T47D (cell line): ENCODE measurements at places on chromosomes 7 and 10.

DNA sequence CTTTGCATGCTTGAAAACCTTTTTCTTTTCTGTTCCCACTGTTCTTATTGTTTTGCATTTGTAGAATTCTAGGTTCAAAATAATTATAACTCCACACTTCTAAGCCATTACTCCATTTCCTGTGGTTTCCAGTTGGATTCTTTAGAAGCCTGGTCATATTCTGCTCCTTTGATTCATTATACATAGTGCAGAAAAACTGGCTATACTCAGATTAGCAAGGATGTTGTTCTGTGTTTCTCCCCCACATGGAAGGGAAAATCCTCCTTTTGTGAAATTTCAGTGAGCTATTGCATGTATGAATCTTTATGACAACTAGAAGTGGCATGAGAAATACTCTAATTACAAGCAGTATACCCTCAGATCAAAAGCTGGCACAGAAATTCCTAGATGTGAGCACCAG is 79.5 kb downstream of the SLC13A1 start:
- no peak for DNase-seq

- DNase-seq, result no peak
These were observed 227.0 kb upstream of the AOAH start for GRCh38 chr7:36951257-36951697.

- no peak for DNase-seq
These were observed 442.6 kb upstream of the KLF6 start for GRCh38 chr10:4227586-4227985.

GRCh38 chr10:4845766-4846165 is 19.8 kb downstream of the AKR1E2 start:
- DNase-seq, result no peak

GRCh38 chr7:140249036-140249806 is 72.4 kb upstream of the KDM7A start:
- DNase-seq, result no peak

DNA sequence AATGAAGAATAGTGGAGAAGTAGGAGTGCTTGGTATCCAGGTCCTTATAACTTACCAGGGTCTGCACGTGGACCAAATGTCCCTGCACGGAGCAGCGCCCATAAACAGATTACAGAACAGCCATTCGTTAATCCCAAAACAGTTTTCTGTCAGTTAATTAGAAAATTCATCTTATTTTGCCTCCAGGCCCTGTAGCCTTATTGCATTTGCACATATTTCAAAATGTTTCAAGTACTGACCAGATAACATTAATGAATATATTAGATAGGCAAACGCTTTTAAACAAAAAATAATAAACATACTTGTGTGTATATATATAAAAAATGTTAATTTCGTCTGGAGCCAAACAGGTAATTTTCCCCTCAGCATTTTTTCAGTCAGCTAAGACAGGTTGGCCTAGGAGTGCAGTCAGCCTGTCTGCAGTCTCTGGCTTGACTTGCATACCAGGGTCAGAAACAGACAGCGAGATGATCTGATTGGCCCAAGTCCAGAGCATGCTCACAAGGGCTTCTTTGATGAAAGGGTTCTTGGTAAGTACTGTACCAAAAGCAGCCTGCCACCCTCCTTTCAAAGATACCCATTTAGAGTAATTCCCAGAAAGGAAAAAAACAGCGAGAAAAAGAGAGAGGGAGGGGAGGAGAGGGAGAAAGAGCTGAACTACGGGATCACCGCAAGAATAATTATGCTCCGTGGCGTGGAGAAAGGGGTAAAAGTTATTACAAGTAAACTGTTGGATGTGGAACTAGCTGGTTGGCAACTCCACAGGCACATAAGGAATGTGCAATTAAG is 194.4 kb upstream of the TCF7L2 start:
- no peak for DNase-seq

DNA sequence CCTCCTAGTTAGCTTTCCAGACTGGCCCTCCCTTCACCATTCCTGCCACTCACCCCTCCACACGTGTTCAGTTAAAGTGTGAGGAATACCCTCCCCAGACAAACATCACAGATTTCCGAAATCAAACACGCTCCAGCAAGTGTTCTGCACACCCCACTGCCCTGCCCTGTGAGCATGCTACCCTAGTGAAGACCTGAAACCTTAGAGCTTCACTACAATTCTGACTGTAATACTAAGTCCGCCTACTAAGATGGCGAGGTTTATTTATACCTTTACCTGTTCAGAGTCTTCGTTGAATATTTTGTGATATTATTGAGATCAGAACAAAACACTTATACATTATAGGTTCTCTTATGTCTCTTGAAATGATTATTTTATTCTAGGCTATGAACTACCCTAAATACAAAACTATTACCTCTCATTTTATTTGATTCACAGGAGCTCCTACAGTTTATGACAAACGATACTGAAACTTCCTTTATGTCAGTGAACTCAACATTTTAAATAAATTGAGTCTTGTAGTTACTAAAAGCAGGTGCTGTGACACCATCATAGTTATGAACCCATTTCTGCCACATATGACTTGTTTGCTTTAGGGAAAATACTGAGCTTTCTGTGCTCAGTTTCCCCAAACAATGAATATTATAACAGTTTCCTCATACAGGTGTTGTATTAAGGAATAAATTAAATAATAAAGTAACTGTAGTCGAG is 8.6 kb downstream of the SCIN start:
- DNase-seq, result no peak

DNA sequence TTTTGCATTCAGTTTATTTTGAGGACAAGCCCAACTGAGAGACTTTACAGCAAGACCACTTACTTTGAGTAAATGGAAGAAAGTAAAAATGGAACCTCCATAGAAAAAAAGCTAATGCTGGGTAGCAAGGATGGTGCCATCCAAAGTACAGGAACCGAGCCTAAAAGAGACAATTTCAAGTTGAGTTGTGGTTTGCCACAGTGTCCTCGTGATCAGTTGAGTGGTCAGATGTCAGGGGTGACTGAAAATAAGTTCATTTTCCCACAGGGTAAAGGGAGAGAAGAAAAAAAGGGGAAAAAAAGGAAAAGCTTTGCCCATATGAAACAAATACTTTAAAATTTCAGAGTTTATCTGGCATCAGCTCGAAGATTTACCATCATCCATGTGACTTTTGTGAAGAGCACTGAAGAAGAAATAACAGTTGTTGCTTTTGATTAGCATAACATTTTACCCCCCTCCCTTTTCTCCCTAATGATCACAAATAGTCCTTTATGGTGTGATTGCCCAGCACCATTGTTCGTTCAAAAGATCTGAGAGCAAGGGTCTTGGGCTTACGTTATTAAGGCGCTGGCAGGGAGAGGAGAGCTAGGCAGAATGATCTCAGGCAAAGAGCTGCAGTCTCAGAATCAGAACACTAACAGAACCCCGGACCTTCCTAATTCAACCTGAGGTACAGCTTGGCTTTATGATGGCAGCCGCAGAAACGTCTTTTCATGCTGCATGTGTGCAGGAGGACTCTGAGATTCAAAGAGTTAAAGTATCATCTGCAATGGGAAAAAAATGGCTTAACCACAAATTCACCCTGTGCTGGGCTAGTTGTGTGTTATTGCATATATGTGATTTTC is 338.1 kb downstream of the RNLS start:
- DNase-seq, result no peak

DNA sequence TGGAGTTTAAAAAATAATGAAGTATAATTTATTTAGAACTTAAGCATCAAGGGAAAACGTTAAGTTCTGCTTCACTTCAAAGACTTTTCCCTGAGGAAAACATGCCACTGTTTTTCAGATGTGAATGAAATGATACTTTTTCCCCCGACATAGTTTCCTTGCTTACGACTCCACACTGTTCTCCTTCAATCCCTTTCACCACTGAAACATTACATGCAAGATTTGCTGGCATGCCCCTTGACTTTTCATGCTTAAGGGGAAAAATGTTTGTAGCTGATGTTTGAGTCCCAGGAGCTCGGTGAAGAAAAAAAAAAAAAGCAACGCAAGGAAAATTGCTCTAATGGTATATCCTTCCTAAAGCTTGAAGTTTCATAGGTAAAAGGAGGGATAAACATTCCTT is 10.0 kb downstream of the GLI3 start:
- no peak for DNase-seq

- no peak for DNase-seq
These were observed 68.4 kb upstream of the NRBF2 start for GRCh38 chr10:63064706-63065105.

GRCh38 chr10:3853547-3854303 is 68.7 kb upstream of the KLF6 start:
- peak; percentile 67 for DNase-seq

GRCh38 chr7:26554952-26555351 is 263.3 kb downstream of the SNX10 start:
- DNase-seq, result no peak

DNA sequence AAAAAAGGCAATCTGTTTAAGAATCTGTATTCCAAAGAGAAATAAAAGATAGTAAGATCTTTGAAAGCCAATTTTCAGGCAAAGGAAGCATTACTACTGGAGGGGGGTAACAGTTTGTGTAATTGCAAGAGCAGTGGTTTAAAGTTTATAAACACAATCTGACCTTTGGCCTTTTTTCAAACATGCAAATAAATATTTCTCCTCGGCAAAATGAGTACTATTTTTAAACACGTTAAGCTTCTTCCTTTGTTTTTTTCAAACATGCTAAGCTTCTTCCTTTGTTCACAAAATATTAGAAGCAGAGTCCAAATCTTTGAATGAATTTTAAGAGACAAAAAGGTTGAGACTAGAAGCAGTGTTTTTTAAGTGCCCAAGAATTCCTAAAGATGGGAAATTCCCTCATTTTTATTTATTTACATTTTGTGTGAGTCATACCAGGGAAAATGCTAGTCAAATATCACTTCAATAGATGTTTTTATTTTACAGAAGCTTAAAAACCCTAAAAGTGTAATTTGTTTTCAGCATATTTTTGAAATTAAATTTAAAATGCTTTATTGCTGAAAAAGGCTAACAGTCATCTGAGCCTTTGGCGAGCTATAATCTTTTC is 229.3 kb downstream of the GPR37 start:
- DNase-seq, result no peak

DNA sequence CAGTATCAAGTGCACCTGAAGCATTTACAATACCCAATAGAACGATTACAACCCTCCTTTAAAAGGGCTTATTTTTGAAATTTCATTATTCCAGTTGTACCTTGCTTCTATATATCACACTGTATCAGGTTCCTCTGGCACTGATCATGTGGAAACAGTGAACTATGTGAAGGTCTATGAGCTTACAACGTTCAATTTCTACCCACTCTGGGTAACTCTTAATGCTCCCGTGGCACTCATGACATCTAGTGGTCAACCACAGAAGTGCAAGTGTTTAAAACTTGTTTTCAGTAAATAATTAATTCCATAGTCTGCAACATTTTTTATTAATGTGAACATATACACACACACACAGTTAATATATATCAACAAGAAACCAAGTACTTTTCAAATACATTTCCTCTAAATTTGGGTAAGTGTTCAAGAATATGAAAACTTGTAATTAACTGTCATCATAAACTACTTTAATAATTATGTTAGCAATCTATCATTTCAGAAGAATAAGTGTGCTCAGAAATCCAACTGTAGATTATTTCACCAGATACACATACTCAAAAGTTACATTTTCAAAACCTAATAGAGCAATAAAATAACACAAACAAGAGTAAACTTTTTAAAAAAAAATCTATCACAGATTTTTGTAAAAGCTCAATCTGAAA is 61.0 kb downstream of the MPP7 start:
- DNase-seq, result peak; percentile 20

GRCh38 chr7:92691578-92691977 is 101.4 kb upstream of the FAM133B start:
- peak; percentile 68 for DNase-seq

- DNase-seq, result no peak
These were observed 150.6 kb downstream of the TRIL start for GRCh38 chr7:28807396-28807994.

GRCh38 chr10:74936577-74937265 is 110.3 kb downstream of the KAT6B start:
- no peak for DNase-seq

DNA sequence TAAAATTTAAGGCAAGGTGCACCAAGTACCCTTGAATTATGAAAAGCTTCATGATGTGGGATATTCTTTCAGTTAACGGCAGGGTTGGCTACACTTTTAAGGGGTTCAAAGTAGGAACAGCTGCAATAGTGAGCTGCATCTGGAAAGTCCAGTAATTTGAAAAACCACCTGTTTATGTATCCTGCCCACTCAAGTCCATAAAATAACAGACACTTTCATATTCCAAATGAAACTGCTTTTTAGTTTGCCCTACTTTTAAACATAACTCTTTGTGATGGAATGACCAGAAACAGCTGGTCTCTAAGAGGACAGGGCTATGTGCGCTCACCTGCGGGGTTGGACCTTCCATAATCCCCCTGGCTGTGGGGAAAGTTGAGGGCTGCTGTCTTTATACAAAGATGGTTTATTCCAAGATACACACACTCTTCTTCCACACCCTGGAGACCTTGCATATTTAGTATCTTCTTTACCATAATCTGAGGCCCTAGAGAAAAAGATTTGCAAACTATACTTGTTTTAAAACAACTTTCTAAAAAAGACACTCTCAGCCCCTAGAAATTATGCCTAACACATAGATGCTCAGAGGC is 7.4 kb downstream of the CAV1 start:
- no peak for DNase-seq

- no peak for DNase-seq
These were observed 140.9 kb upstream of the NRBF2 start for GRCh38 chr10:62992145-62992721.

GRCh38 chr10:8026349-8027259 is 27.9 kb upstream of the GATA3 start:
- peak; percentile 66 for DNase-seq

DNA sequence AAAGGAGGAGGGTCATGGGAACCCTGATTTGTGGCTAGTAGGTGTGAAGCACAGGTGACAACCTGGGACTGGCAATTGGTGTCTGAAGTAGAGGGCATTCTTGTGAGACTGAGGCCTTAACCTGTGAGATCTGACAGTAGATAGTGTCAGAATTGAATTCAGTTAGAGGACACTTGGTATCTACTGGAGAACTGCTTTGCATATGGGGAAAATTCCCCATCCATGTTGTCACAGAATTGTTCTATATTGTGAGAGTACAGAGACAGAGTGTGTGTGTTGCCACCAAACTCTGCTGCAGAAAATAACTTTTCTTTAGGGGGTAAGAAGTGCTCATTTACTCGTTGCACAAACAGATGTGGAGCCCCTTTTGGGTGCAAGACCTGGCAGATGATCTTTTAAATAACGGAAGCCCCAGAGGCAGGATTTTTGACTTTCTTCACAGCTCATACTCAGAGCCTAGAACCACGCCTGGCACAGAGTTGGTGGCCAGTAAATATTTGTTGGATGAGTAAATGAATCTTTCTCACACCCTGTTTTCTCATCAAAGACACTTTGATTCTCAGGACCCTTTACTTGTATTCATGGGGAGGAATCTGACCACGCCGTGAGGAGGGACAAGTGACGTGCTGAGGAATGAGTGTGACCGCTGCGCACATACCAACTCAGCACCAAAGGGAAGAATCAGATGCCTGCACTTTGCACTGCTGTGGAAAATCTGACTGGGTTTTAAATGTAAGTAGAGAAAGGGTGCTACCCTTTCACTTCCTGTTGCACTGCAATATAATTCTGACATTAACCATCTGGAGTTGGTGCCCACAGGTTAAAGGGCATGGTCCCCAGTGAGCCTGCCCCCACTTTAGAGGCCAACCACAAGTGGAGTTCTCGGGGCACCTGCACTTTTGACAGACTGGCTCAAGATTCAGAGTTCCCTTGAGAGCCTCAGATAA is 39.2 kb upstream of the SDHAF3 start:
- no peak for DNase-seq

- no peak for DNase-seq
These were observed 23.9 kb downstream of the AUTS2 start for GRCh38 chr7:69622014-69622835.

- no peak for DNase-seq
These were observed 81.9 kb downstream of the KCNMA1 start for GRCh38 chr10:77555591-77556212.
